ENCODE measurements at places on chromosomes 4 and X.

DNA sequence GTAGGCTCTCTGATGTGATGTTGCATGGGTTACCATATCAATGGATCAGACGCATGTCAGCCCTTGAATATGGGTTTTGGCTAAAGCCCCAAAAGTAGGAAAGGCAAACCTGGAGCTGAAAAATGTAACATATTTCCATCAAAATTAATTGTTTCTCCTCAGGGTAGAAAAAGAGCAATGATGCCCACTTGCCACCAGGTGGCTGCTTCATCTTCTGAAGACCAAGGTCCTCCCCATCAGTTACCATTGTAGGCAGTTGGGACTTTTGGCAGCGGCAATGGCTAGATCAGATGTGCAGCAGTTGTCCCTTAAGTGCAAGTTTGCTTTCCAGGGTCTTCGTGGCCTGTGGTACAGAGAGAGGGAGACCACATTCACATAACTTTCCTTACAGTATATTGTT is 118.2 kb downstream of the NAF1 start:
- no peaks in the 10 kb centered on the region for H3K4me1 ChIP-seq
- DNase-seq = no peak
- no peaks in the 10 kb centered on the region for H3K36me3 ChIP-seq
- H3K27ac ChIP-seq = no peak overlapping the region

- no peak for DNase-seq
- H3K4me1 ChIP-seq = peaks cover under 1% of the 10 kb centered on the region
- no peak overlapping the region for H3K4me3 ChIP-seq
Observed at GRCh38 chr4:53444954-53445353, 67.5 kb downstream of the FIP1L1 start.

- H3K36me3 ChIP-seq = no peaks in the 10 kb centered on the region
- H3K27ac ChIP-seq = no peak overlapping the region
- no peak for DNase-seq
- H3K4me3 ChIP-seq = no peak overlapping the region
- peaks cover 7% of the 10 kb centered on the region for H3K4me1 ChIP-seq
Observed at GRCh38 chrX:9581771-9582385, 117.0 kb downstream of the TBL1X start.

- no peak overlapping the region for H3K27ac ChIP-seq
- H3K36me3 ChIP-seq = no peaks in the 10 kb centered on the region
- no peaks in the 10 kb centered on the region for H3K4me1 ChIP-seq
Observed at GRCh38 chr4:2343476-2343875, 75.0 kb downstream of the ZFYVE28 start.

DNA sequence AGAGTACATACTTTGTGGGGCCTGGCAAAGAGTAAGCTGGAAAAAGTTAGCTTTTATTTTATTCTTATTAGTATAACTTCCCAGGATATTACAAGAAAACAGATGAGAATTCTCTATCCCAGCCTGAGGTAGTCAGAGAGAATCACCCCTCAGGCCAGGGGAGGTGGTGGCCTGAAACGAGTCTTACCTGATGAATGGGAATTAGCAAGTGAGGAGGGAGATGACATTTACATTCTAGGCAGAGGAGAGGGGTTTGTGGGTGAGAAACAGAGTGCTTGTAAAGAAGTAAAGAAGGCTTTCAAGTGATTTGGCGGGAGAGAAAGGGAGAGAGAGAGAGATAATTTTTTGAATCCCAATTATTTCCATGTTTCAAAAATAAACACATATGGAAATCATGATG is 39.3 kb upstream of the PDK3 start:
- H3K27ac ChIP-seq = no peak overlapping the region
- DNase-seq = no peak
- H3K4me3 ChIP-seq = no peak overlapping the region
- peaks cover 1% of the 10 kb centered on the region for H3K27me3 ChIP-seq

DNA sequence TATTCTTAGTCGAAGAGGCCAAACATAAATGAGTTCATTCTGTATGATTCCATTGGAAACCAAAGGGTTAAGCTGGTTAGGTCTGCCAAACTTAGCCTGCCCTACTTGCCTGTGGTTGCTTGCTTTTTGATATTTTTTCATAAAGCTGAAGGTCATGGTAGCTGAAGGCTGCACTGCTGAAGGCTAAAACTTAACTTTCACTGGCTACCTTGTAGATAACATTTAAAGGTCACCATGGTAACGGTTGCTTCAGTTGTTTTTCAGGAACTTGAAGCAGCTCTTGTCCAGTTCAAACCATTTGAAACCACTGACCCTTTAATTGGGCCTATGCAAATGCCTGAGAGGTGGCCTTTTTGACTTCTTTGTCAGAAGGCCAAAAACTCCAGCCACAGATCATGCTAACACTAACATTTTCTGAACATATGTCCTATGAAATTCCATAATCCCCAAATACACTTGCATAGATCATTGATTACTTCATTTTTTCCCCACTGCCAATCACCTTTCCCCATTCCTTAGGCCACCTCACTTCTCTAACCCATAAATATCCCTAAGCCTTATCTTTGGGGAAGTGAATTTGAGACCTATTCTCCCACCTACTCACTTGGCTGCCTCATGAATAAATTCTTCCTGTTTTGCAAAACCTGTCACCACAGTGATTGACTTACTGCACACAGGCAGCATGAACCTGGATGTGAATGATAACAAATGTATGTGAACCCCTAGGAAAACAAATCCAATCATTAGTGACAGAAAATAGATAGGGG is 10.7 kb upstream of the SMIM10L2A start:
- no peak for DNase-seq
- no peak overlapping the region for H3K4me3 ChIP-seq
- peaks cover 9% of the 10 kb centered on the region for H3K4me1 ChIP-seq
- H3K27ac ChIP-seq = no peak overlapping the region

- no peak overlapping the region for H3K4me3 ChIP-seq
- DNase-seq = no peak
- no peaks in the 10 kb centered on the region for H3K36me3 ChIP-seq
Observed at GRCh38 chrX:15511563-15511962, 11.0 kb downstream of the BMX start.

DNA sequence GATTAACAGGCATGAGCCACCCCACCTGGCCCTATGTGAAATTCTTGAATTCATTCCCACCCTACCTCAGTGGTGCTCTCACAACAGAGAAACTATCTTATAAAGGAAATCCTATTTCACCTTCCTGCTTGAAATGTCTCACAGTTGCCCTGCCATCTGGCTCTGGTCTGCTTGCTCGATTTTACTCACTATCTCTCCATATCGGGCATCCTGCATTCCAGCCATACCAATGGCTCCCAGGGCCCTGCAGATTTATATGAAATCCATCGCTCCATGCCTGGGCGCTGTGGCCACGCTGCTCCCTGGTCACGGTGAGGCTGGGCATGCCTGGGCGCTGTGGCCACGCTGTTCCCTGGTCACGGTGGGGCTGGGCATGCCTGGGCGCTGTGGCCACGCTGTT is 15.8 kb downstream of the SORBS2 start:
- DNase-seq = no peak
- H3K4me3 ChIP-seq = no peak overlapping the region
- H3K27me3 ChIP-seq = no peaks in the 10 kb centered on the region
- H3K27ac ChIP-seq = no peak overlapping the region
- H3K36me3 ChIP-seq = no peaks in the 10 kb centered on the region

- H3K27ac ChIP-seq = no peak overlapping the region
- H3K4me1 ChIP-seq = no peaks in the 10 kb centered on the region
- DNase-seq = no peak
- H3K27me3 ChIP-seq = no peaks in the 10 kb centered on the region
- no peaks in the 10 kb centered on the region for H3K36me3 ChIP-seq
Observed at GRCh38 chrX:84153538-84153937, 34.5 kb downstream of the RPS6KA6 start.

GRCh38 chr4:149238097-149238496 is 577.5 kb downstream of the IQCM start:
- H3K27me3 ChIP-seq = no peaks in the 10 kb centered on the region
- H3K4me1 ChIP-seq = no peaks in the 10 kb centered on the region
- no peaks in the 10 kb centered on the region for H3K36me3 ChIP-seq

DNA sequence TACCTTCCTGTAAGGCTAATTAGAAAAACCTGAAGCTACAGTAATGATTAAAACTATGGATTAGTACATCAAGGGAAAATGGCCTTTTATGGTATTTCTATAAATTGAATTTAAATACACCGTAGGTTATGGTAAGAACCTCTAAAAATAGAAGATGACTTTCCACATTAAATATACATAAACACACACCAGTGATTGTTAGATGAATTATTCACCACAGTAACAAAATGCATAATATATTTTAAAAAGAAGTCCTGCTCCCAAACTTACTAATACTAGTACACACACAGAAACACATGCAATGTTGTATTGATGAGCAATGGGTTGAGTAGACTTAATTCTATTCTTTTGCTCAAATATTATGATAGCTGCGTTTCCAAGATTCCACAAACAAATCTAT is 277.9 kb upstream of the ANKRD50 start:
- H3K4me1 ChIP-seq = no peaks in the 10 kb centered on the region
- DNase-seq = no peak
- no peaks in the 10 kb centered on the region for H3K27me3 ChIP-seq
- H3K36me3 ChIP-seq = no peaks in the 10 kb centered on the region
- H3K27ac ChIP-seq = no peak overlapping the region

- H3K36me3 ChIP-seq = no peaks in the 10 kb centered on the region
- no peak for DNase-seq
- H3K4me1 ChIP-seq = peaks cover 7% of the 10 kb centered on the region
- H3K27ac ChIP-seq = no peak overlapping the region
- no peak overlapping the region for H3K4me3 ChIP-seq
Observed at GRCh38 chr4:89222170-89222569, 85.4 kb downstream of the GPRIN3 start.

DNA sequence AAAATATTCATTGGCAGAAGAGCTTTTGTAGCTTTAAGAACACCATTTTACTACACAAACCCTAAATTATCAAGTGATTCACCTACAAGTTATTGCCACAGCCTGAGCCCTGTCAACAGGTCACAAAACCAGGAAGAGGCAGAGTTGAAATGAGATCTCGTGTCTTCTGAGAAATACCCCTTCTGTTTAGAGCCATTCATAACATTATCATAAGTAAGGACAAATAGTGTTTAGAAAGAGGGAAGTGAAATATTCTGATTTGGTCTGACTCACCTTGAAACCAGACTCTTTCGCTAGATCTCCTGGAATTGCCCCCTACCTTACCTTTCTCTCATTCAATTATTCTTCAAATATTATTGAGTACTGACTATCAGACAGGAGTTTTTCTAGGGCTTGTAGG is 5.9 kb downstream of the ETDB start:
- no peak overlapping the region for H3K4me3 ChIP-seq
- DNase-seq = no peak
- H3K36me3 ChIP-seq = no peaks in the 10 kb centered on the region
- no peaks in the 10 kb centered on the region for H3K4me1 ChIP-seq
- peaks cover 8% of the 10 kb centered on the region for H3K27me3 ChIP-seq

GRCh38 chr4:45036677-45037076 is 310.3 kb upstream of the GNPDA2 start:
- H3K27ac ChIP-seq = no peak overlapping the region
- no peak overlapping the region for H3K4me3 ChIP-seq
- H3K27me3 ChIP-seq = no peaks in the 10 kb centered on the region
- no peaks in the 10 kb centered on the region for H3K36me3 ChIP-seq

DNA sequence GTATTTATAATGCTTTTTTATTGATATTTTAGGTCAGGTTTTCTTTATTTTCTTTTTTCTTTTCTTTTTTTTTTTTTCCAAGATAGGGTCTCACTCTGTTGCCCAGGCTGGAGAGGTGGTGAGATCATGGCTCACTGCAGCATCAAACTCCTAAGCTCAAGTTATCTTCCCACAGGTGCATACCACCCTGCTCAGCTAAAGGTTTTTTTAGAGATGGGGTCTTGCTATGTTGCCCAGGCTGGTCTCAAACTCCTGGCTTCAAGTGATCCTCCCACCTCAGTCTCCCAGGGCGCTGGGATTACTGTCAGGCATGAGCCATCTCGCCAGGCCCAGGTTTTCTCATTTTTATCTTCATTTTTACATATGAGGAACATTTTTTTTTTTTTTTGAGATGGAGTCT is 3.3 kb downstream of the WDR44 start:
- peak overlapping the region; percentile 97 for H3K4me3 ChIP-seq
- no peaks in the 10 kb centered on the region for H3K36me3 ChIP-seq
- H3K27me3 ChIP-seq = no peaks in the 10 kb centered on the region
- DNase-seq = no peak

GRCh38 chr4:81471298-81471587 is 464 bp downstream of the RASGEF1B start:
- DNase-seq = no peak
- peaks cover 40% of the 10 kb centered on the region for H3K27me3 ChIP-seq
- H3K36me3 ChIP-seq = no peaks in the 10 kb centered on the region
- H3K4me1 ChIP-seq = peaks cover 22% of the 10 kb centered on the region
- peak overlapping the region; percentile 60 for H3K27ac ChIP-seq

- no peak overlapping the region for H3K4me3 ChIP-seq
- no peak overlapping the region for H3K27ac ChIP-seq
- H3K4me1 ChIP-seq = no peaks in the 10 kb centered on the region
- H3K27me3 ChIP-seq = no peaks in the 10 kb centered on the region
- no peak for DNase-seq
Observed at GRCh38 chrX:35858906-35859305, 60.6 kb upstream of the CFAP47 start.

- H3K27me3 ChIP-seq = no peaks in the 10 kb centered on the region
- no peak overlapping the region for H3K4me3 ChIP-seq
- no peak overlapping the region for H3K27ac ChIP-seq
- no peaks in the 10 kb centered on the region for H3K36me3 ChIP-seq
Observed at GRCh38 chr4:180189666-180190065, 2053.5 kb upstream of the TENM3 start.

DNA sequence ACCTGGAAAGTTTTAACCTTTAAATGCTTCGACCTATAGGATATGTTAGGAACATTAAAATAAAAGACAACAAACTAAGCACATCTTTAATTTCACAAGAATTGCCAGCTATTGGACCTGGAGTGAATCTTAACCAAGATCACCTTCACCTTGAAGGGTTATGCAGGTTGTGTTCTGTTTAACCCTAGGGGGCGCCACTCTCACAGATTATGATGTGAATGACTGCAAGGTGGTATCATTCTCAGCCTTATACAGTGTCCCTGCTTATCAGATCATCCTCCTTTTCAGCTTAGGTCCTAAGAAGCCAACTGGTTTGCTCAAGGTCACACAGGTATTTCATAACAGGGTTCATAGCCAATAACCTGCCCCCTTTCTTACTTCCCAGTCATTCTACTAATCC is 23.5 kb downstream of the INTS6L start:
- no peak overlapping the region for H3K27ac ChIP-seq
- H3K36me3 ChIP-seq = peaks cover 12% of the 10 kb centered on the region
- H3K4me3 ChIP-seq = no peak overlapping the region
- H3K27me3 ChIP-seq = no peaks in the 10 kb centered on the region

DNA sequence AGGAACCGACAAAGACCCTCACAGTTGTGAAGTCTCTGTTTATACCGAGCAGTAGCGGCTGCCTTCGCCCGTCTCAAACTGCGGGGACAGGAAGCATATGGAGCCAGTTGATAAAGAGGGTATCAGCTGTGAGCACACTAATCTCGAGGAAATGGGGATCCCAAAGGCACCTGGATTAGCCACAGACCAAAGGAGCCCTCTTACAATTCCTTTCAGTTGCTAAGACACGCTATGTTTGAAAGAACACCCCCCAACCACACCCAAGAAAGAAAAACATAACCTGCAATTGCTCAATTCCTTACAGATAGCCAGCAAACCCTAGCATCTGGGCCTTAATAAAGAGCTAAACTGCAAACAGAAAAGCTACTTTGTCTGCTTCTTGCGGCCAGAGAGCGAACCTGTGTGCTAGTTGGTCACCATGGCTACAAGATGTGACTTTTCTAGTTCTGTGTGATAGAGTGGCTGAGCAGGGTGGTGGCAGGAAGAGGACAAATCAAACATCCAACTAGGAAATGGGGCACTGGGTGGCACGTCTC is 23.3 kb upstream of the CHRNA9 start:
- H3K27me3 ChIP-seq = no peaks in the 10 kb centered on the region
- peaks cover 64% of the 10 kb centered on the region for H3K4me1 ChIP-seq
- H3K27ac ChIP-seq = peak overlapping the region; percentile 33
- no peaks in the 10 kb centered on the region for H3K36me3 ChIP-seq
- no peak for DNase-seq
